ENCODE measurements at places on chromosomes 7 and 10.
A peak's percentile ranks its signal among the peaks of the same experiment; 100 is the strongest.

DNA sequence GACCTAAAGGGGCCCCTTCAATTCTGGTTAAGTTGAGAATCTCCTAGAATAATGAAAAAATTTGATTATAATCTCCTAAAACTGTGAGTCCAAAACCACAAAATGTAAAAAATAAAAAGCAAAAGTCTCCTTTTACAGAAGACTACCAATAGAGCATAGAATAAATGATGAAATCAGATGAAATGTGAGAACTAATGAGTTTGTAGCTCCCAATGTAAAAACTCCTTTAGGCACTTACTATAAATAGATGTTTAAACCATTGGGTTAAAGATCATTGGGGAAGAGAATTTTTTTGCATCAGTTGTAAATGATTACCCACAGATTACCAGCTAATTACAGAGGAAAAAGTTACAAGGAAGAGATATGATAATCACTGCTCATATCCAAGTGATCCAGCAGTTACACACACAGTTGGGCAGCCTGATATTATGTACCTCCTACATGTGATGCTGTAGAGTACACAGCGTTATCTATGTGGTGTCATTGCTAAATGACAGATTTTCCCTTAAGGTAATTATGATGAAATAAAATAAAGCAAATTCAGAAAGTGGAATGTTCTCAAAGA, 282.7 kb upstream of the SEMA3D start:
- DNase-seq: no peak

DNA sequence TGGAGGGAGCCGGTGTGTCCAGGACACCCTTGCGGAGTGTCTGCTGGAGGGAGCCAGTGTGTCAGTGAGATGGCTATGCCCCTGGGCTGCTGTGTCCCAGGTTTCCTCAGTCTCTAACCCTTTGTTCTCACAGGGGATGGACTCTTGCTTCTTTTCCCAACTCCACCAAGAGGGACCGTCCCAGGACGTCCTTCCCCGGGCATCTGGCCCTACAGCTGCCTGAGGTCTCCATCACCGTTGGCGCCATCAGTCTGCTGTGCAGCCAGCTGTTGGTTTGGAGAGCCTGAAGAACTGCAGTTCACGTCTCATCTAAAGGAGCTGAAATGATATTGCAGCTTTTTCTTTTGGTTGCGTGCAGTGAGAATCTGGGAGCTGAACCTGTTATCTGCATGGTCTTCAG, 136.2 kb downstream of the VIPR2 start:
- DNase-seq: no peak

- no peak for DNase-seq
These were observed 12.0 kb upstream of the GSAP start for GRCh38 chr7:77427996-77428603.

GRCh38 chr10:92125144-92125543, 165.7 kb downstream of the CPEB3 start:
- DNase-seq: peak; percentile 47

GRCh38 chr10:86217371-86218080, 149.1 kb downstream of the GRID1 start:
- DNase-seq: peak; percentile 36

- no peak for DNase-seq
These were observed 79.7 kb downstream of the AUTS2 start for GRCh38 chr7:69677881-69678493.

DNA sequence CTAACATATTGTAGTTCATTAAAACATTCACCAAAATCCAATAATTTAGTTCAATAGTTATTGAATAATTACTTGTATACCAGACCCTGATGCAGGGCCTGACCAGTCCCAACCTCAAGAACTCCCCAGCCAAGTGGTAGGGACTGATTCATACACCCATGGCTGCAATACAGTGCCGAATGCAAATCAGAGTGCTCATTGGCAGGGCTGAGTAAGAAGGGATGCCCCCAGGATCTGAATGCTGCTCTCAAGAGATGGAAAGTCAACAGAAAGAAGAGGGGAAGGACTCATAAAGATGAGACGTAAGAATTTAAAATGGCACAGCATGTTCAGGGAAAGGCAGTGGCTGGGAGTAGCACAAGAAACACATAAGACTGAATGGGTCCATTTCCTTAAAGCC, 29.9 kb downstream of the ZNF438 start:
- no peak for DNase-seq

GRCh38 chr10:124646483-124647352, 97.5 kb downstream of the FAM53B start:
- DNase-seq: no peak

GRCh38 chr10:130159192-130159794, 23.1 kb downstream of the GLRX3 start:
- DNase-seq: no peak

- no peak for DNase-seq
These were observed 6.5 kb downstream of the AHR start for GRCh38 chr7:17304926-17305325.

GRCh38 chr7:96266580-96266979, 55.3 kb downstream of the SLC25A13 start:
- no peak for DNase-seq

GRCh38 chr10:3491571-3491970, 293.4 kb downstream of the KLF6 start:
- no peak for DNase-seq

- no peak for DNase-seq
These were observed 334.6 kb downstream of the PTEN start for GRCh38 chr10:88198023-88198422.

- no peak for DNase-seq
These were observed 1.6 kb downstream of the PPP3CB start for GRCh38 chr10:73494213-73494612.

DNA sequence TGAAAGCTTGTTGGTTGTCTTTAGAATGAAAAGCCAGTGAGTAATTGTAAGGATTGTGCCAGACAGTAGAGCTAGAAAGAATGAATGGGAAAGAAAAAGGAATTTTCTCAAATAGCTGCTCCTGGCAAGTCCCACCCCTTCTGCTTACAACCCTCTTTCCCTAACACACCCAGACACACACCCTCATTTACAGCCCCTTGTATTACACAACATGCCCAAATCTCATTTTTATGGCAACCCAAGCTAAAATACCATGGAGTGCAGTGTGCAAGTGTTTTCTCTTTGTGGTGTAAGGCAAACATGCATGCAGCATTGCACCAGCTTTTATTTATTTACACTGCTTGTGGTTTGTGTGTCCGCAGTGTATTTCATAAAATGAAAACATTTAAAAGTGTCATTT, 1.5 kb downstream of the PRKAR2B start:
- DNase-seq: no peak

GRCh38 chr10:24149640-24150039, 59.3 kb upstream of the KIAA1217 start:
- DNase-seq: no peak

DNA sequence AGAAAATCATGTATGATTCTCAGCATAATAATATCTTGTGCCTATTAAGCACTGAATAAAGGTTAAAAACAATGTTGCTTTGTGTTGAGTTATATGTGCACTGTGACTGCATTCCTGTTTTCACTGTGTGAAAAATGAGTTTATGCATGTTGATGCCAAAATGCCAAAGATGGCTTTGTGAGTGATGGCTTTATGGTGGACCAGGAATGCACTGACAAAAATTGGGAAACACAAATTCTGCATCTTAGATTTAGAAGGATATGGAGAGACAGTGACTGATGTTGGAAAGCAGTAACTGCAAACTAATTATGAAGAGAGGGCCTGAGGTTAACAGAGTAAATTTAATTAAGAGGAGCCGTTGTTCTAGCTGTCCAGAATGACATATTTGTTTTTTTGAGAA, 440.4 kb downstream of the KIF20B start:
- DNase-seq: no peak

- DNase-seq: no peak
These were observed 10.7 kb downstream of the A1CF start for GRCh38 chr10:50874723-50875122.

DNA sequence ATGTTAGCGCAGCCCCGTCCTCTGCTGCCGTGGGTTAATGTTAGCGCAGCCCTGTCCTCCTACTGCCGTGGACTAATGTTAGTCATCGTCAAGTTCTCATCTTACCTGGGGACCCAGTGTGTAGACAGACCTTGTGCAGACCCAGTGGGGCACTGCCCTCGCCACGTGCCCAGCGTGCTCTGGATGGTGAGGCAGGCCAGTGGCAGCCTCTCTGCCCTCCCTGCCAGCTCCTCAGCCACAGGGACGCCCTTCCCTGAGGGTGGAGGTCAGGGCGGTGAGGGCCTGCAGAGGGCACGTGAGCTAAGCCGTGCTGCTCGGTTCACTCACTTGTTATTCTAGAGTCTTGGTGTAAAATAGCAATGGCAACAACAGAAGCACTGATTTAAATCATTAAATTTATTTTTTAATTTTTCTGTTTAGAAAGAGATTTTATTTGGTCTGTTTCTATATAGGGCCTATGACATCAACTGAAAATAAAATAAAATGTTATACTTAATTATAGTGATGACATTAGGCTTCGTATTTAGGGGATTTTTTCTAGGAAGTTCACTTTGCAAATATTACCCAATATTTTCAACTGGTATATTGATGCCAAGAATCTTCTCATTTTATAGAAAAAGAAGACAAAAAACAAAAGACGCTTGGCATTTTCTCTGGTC, 48.4 kb downstream of the NKX6-2 start:
- DNase-seq: no peak
